Kidney (tissue), 22 donors: ENCODE measurements at places on chromosomes 7 and 10. TPM values are rescaled to one million over a fixed set of nuclear protein-coding genes. Genes with fewer than 3 reads are reported as not detected.

DNA sequence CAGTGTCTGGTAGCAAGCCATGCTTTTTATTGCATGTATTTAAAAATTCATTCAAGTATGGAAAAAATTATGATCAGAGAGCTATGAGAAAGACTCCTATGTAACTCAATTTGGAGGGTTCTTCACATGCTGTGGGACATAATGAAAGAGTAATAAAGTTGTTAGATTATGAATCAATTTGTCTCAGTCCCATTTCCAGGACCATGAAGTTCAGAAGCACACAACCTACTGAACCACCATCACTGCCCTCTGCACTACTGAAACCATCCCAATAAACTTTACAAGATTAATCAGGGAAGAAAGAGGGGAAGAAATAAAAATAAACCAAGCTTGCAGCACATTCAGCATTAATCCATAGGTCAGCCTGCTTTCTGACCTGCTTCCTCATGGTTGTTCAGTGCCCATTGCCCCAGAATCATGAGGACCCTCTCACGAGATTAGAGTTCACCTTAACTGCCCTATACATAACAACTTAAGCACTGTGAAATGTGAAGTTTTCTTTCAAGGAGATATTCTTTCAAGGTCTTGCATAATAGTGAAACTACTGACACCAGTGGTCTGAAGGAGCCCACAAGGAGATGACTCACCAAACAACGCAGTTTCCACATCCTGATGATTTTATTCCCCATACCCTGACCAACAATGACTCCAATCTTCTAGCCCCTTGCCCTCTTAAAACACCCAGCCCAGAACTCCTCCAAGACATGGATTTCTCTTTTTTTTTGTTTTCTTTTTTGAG, 171.5 kb upstream of the ADCY1 start:
- no peak for DNase-seq

DNA sequence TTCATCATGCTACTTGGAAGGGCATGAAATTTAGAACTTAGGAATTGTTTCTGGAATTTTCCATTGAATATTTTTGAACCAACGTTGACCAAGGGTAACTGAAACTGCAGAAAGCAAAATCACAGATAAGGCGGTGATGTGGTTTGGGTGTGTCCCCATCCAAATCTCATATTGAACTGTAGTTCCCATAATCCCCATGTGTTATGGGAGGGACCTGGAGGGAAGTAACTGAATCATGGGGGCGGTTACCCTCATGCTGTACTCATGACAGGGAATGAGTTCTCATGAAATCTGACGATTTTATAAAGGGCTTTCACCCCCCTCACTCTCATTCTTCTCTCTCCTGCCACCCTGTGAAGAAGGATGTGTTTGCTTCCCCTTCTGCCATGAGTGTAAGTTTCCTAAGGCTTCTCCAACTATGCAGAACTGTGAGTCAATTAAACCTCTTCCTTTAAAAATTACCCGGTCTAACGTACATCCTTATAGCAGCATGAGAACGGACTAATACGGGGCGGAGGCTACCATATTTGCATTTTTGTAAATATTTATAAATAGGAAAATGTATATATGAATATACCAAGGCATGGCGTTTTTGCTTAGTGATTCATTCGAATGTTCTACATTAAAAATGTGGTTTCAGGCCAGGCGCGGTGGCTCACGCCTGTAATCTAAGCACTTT, 12.4 kb downstream of the NMT2 start:
- DNase-seq = no peak

The GIMAP6 gene
- 14.3 TPM for polyA plus RNA-seq

DNA sequence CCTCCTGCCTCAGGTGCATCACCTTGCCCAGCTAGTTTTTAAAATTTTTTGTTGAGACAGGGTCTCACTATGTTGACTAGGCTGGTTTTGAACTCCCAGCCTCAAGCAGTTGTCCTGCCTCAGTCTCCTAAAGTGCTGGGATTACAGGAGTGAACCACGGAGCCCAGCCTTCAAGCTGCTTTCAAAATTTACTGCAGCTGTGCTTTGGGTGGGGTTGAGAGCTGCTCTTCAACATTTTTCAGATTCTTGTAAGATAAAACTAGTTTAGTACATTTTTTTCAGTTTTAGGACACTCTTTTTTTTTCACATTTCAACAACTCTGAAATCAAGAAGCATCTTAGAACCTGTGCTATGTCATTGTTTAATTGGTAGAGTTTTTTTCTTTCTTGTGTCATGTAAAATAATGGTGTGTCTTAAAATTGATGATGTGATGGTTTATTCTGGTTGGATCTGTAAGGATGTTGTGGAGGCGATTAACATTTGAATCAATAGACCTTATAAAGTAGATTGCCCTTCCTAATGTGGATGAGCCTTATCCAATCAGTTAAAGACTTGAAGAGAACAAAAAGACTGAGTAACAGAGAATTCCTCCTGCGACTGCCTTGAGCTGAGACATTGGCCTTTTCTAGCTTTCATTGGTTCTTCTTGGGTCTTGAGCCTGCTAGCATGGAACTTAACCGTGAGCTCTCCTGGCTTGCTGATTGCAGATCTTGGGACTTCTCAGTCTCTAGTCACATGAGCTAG, 13.5 kb downstream of the PLEKHA8 start:
- DNase-seq = no peak

DNA sequence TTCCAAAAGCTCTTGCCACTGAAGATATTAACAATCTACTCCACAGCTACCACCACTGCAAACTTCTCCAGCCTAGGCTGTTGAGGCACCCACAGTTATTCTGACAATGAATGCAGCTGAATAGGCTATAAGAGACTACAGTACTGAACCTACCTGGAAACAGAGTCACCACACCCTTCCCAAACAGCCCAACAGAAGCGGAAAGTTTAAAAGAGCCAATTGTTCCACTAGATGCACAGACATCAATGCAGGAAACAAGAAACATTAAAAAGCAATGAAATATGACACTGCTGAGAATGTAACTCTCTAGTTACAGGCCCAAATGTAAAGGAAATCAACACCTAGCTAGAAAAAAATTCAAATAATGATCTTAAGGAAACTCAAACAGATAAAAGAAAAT, 64.5 kb upstream of the PLA2G12B start:
- DNase-seq = no peak

DNA sequence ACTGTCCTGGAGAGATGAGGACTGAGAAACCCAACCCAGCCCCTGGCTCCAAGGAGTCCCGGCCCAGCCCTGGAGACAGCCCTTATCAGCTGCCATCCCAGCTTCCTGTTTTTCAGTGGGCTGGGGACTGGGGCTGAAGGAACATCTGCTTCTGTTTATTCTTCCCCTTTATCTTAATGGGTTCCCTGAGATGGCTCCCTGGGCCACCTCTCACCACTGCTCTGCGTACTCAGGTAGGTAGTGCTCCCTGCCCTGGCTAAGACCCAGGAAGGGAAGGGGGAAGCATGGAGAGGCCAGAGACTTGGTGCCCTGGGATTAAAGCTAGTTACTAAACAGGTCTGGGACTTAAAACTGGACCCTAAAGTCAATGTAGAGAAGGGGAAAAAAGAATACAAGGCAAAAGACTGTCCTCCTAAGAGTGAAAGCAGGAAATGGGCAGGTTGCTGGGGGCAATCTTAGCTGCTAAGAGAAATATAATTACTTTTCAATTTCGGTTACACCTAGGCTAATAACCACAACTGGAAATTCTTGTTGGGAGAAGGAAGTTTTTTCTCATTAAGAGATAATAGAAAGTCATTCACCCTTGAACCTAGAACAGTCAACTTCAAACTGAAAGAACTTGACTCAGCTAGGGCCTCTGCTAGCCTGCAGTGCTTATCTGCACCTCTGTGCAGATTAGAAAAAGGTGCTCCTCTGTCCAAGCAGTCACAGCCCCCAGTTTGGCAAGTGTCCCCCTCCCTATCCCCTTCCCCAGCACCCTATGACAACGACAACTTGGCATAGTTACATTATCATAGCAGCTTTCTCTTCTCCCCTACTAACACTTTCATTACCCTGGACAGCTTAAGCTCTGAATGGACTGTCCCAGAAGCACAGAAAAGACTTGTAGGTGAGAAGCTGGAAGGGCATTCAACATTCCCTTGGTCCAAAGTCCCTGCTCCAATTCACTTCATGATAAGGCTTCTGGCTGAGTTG, 65.6 kb upstream of the KDM7A start:
- no peak for DNase-seq

The MMD2 gene
- not detected for polyA plus RNA-seq

- DNase-seq = no peak
These were observed 34.1 kb upstream of the GUSB start for GRCh38 chr7:66016131-66016461.

- DNase-seq = no peak
These were observed 16.4 kb upstream of the ELAPOR2 start for GRCh38 chr7:87075671-87076404.
